DMS 273 treated with DMSO at 0.1 percent for 48 hours (cell line): ENCODE measurements at places on chromosomes 4 and X.

GRCh38 chr4:6834867-6835266 is 52.3 kb downstream of the KIAA0232 start:
- no peak for DNase-seq

DNA sequence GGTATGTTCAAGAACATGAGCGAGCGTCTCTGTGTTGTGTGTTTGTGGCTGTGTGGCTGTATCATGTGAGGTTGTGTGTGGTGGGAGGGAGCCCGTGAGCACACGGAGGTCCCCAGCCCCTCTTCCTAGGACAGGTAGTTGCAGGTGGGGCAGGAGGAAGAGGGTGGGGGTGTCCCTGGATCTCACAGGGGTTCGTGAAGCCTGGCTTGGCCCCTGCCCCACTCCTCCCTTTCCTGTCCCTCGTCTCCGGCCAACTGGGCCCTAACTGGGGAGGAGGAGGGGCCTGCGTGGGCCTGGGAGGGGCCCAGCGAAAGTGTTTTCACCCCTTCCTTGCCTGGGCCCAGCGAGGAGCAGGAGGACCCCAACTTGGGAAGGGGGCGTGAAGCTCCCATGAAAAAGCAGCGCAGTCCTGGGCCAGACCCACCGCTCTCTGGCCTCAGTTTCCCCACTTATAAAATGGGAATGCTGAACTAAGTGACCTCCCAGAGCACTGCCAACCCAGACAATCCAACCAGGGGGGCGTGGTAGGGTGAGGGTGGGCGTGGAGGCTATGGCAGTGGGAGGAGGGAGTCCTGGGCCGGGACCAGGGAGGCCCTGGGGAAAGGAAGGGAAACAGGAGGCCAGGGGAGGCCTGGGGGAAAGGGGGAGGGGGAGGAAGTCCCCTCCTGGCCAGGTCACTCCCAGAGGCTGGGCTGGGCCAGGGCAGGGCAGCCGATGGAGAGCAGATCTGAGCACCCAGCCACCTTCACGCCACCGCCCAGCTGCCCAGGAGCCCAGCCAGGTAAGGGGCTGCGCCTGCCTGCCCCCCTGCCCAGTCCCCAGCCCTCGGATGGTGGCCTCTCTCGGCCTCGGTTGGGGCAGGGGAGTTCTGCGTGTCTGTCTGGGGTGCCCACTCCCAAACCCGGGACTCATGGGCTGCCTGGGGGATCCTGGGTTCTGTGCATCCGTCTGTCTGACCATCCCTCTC is at the start of gene AVPR2:
Gene AVPR2 (plus strand): TSS at position 683 of the 967 bp plus-strand sequence. CDS start 473 bp downstream, outside the sequence.
- no peak for DNase-seq

DNA sequence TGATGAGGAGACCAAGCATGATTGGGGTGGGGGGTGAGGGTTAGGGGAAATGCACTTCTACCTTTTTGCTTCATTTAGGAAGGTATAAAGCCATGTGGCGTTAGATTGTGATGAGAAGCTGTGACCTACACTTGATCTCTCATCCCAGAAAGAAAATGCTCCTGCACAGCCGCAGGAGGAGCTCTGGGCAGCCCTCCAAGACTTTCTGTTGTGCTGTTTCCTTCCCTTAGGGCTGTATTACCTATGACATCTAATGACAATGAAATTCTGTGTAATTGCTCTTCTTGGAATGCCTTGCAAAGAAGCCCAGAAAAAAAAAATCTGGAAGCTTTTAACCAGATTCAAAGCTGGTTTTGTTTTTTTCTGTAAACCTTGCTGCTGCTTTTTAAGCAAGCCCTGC is 13.4 kb downstream of the PRPS2 start:
- DNase-seq, result no peak

GRCh38 chr4:147477439-147477838 is 3.5 kb upstream of the EDNRA start:
- DNase-seq, result no peak

GRCh38 chrX:79368441-79368840 is 1.3 kb upstream of the ITM2A start:
- no peak for DNase-seq

DNA sequence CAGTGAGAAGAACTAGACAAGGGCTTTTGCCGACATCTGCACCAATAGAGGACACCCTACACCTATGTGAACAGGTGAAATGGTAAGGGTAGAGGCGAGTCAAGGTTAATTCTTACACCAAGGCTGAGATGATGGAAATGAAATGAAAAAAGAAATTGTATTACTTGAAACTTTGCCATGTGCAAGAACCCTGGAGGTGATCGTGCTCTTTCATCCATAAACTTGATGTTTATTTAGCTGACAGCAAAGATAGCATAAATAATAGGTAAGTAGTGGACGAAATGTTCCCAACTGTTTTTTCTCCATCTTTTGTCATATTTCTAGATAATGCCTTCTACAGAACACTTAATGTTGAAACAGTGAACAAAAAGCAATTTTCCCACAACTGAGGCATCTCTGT is 162.5 kb downstream of the BANK1 start:
- DNase-seq, result no peak

- DNase-seq, result no peak
These were observed 192.3 kb downstream of the AASDH start for GRCh38 chr4:56195025-56195424.

DNA sequence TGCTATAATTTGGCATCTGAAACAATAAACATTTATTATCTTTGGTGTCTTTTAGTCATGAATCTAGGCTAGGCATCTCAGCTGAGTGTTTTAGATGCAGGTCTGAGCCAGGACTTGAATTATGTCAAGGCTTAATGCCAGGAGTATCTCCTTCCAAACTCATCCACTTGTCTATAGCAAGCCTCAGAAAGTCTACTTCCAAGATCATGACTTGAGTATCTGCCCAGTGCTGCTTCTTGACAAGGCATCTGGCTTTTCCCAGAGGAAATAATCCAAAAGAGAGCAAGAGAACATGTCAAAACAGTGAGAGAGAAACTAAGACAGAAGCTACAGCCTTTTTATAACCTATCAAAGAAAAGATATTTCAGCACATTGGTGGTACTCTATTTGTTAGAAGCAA is 1052.1 kb upstream of the PCDH10 start:
- no peak for DNase-seq

- DNase-seq, result no peak
These were observed 133.3 kb upstream of the MAGEB16 start for GRCh38 chrX:35664833-35665232.

DNA sequence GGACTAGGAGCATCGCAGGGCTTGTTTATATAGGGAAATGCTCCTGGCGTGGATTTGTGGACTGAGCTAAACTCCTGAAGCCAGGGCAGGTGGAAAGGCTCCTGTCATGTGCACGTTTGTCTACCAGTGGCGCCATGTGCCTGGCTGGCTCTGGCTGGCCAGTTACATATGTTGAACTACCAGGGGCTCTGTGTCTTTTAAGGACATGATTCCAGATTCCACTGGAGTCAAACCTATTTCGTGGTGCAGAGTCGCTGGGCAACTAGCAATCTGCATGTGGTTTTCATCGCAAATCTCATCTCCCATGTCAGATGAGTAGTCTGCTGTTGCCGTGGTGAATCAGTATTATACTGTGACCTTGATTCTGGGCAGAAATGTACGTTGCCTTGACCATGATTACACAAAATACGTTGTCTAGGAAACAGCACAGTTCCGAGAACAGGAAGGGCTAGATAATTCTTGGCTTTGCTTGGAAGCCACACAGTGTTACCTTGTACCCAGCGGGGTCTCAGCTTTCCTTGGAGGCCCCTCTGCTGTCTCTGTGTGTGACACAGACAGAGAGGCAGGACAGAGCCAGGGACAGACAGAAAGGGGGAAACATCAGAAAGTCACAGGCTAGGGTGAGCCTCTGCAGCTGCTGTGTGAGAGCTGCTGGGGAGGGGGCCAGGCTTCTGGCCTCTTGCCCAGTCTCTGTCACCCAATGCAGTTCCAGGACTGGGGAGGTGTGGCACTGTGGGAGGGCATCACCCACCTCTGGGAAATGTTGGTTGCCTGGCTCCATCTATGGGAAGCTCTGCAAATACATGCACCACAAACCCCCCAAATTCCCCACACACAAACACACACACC is 19.2 kb downstream of the PNMA6E start:
- no peak for DNase-seq

GRCh38 chrX:131633285-131633917 is 89.5 kb downstream of the OR13H1 start:
- DNase-seq, result peak; percentile 14

- DNase-seq, result no peak
These were observed 66.8 kb upstream of the EXOC1L start for GRCh38 chr4:55752810-55753209.

DNA sequence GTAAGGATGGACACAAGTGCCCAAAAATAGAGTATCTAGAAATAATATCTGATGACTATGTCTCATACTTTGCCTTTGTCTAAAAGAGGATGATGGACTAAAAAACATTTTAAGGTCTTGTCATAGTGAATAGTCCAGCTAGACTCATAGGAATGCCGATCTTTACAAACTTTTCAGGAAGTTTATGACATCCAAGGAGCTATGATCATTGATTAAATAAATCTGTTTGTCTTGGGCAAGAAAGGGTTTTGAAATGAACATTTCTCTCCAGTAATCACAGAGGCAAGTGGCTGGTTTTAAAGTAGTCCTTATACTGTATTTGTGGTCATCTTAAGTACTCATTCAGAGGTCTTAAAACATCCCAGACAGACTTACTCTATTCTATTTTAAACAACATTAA is 109.8 kb downstream of the MAPK10 start:
- no peak for DNase-seq

DNA sequence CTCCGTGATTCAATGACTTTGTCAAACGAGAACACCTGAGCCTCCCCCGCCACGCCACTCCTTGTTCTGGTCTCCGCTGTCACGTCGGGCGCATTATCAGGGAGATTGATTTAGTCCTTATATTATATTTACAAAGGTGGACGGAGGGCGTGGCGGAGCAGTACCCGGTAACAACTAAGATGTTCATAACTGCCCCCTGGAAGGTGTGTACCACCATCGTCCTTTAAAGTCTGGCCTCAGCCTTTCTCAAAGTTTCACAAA is 284.2 kb downstream of the PACRGL start:
- no peak for DNase-seq

GRCh38 chr4:89765966-89766365 is 71.0 kb downstream of the SNCA start:
- DNase-seq, result peak; percentile 23

GRCh38 chr4:32562010-32562409 is 1841.8 kb downstream of the PCDH7 start:
- DNase-seq, result no peak

DNA sequence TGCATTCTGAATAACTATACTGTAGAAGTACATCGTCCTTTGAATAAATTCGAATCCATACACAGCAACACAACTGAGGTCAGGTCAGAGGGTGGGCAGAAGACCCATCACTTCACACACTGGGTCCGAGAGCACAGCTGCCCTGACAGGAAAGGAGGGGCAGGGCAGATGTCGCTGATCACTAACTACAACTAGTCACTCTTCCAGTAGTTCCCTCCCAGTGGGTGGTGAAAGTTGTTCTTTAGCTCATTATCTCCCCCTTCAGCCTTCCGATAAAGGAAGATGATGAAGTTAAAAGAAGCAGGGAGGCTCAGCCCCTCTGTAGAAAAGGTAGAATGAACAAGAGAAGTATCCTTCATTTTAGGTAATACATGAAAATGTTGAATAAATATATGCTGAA is 278.9 kb downstream of the INPP4B start:
- no peak for DNase-seq

DNA sequence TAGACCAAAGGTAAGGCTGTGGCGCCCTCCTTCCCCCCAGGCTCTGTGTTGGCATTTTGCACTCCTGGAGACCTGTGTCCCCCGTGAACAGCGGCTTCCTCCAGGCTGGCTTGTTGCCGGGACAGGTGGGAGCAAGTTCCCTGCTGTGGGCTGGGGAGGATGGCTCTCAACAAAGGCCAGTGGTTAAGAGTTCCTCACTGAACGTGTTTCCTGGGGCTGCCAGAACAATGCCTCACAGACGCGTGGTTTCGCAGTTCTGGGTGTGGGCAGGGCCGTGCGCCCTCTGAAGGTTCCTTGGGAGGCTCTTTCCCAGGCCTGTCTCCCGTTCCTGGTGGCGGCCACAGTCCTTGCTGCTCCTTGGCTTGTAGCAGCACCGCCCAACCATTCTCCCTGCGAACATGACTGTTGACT is 33.4 kb downstream of the NELFA start:
- DNase-seq, result no peak

DNA sequence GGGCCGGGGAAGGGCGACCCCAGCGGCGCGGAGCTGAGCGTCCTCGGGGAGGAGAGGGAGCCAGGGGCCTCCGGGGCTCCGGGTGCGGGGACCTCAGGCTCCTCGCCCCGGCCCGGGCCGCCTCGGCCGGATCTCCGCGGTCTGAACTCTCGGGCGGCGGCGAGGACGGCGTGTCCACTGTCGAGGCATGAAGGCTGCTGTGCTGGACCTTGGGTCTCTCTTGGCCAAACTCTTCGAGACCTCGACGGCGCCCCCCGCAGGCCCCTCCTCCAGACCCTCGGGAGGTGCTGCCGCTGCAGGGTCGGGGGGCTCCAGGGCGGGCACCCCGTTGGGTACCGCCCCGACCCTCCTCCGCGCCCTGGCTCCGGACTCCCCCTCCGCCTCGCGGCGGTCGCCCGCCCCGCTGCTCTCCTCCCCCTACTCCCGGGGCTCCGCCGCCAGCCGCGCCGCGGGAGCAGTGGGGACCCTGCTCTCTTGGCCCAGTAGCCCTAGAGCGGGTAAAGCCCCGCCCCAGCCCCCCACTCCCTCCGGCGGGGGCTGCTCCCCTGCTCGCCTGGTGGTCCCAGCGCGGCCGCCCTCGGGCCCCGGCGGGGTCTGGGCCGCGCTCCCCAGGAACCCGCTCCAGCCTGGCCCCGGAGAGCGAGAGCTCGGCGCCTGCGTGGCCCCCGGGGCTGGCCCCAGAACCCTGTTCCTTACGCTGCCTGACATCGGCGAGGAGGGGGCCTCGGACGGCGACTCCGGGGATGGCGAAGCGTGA is 564 bp downstream of the FAM149A start:
- no peak for DNase-seq

DNA sequence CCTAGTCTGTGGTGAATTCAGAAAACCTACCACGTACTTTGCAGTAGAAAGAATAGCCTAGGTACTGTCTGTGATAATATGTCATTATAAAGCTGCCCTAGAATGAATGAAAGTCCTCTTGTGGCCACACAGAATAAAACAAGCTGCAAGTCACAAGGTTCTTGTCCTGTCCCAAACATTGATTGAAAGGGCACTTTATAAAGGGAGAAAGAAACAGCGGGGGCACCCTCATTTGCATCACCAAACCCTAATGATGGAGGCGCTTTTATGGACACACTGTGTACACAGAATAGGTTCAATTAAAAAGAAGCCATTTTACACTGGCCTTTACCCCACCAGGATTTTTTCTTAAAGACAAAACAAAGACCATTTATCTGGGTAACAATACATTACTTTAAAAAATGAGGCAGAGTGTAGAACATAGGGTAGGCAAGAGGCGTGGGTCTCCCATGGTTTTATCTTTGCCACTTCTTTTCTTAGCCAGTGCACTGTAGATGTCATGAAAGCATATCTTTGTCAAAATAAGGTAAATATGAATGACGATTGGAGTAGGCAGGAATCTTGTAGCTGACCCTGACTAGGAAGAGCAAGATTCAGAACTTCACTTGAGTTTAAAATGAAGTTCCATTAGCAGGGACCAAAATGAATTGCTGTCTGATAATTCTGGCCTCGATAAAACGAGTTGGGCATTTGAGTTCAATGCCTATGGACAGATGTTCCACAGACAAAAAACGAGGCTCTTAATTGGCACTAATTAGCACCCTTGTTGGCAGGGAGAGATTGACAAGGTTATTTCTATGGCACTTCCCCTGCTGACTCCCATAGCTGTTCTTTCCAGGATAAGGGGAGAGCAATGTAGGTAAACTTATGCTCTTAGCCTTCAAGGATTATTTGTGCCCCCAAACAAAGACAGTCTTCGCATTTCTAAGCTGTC is 365.1 kb downstream of the AFF2 start:
- DNase-seq, result no peak

- DNase-seq, result no peak
These were observed 67.6 kb downstream of the MRPL1 start for GRCh38 chr4:77930154-77930639.
